NCI-H1048 (cell line): ENCODE measurements at places on chromosomes 13 and 19.
A peak's percentile ranks its signal among the peaks of the same experiment; 100 is the strongest.

DNA sequence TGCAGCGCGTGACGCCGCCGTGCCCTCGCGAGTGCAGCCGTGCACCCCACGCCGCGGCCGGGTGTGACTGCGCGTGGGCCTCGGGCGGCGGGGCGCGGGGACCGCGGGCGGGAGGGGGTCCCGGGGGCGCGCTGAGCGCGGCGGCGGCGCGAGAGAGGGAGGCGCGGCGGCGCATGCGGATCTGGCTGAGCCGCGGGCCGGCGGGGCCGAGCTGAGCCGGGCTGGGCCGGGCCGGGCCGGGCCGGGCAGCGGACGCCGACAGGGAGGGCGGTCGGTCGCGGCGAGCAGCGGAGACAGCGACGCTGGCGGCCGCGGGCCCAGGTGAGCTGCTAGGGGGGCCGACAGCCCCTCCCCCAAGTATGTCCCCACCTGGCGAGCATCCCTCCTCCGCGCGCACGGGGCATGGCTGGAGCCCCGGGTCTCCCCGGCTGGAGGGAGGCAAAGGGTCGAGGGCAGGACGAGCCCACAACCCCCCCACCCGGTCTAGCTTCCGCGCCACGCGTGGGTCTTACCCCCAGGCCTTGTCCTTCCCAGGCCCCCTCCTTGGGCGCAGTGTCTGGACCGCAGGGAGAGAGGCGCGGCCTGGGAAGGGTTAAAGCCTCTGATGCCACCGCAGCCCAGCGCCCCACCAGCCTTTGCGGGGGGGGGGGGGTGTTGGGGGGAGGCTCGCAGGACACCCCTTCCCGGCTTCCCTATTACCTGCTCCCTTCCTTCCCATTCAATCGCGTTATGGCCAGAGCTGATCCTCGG lies at the start of gene SPTBN4:
TSS of gene SPTBN4 (plus strand) at position 17 of the 750 bp plus-strand sequence. CDS start 5,621 bp downstream, outside the sequence.
- DNase-seq: no peak

DNA sequence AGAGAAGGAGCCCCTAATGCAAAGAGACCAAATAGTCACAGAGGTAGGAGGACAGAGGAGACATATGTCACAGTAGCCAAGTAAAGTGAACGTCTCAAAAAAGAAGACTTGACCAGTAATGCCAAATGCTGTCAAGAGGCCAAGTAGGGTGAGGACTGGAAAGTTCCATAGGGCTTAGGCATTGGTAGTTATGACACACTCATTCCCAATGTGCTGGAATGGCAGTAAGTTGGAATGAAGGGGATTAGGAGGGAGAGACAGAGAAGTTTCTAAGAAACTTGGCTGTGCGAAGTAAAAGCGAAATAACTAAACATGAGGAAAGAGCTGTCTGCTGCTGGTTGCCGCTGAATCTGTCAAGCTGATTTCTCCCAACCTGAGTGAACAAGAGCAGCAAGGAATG lies 14.9 kb upstream of the FRY start:
- no peak for DNase-seq

DNA sequence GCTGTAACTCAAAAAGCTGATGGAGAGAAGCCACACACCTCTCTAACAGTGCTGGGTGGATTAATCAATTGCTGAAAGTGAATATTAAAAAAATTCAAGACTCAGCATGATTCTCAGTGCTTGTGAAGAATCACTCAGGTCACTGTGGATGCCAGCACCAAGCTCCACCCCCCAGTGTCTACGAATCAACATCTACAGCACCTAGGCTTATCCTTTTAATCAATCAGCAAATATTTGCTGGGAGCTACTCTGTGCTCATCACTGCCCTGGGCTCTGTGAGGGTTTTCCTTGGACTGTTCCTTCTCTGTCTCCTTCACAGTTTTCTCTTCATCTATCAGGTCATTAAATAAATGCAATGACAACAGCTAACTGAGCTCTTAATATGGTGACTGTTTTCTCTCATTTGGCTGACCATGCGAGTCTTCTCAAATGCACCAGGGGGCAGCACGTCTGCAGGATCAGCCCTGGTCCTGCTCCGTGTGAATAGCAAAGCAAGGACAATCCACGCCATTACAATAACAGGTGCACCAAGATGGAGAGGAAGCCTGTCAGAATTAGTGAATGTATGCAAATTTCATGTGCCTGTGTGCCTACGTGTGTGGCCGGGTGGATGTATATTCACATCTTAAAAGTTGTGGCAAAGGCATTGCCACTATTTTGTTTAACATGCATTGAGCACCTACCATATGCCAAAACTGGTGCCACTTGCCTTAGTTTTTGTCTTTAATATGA lies 14.6 kb upstream of the C13orf42 start:
- peak; percentile 20 for DNase-seq

DNA sequence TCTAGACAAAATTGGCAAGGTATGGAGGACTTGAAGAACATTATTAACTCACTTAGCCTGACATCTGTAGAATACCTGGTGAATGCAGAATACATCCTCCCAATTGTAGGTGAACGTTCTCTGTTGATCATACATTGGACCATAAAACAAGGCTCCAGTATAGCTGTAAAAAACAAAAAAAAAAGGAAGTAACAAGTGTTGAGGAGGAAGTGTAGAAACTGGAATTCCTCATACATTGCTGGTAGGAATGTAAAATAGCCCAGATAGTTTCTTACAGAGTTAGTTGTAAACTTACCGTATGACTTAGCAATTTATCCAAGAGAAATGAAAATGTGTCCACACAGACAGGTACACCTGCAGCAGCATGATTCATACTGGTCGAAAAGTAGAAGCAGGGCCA lies 44.8 kb downstream of the TSSK6 start:
- no peak for DNase-seq

DNA sequence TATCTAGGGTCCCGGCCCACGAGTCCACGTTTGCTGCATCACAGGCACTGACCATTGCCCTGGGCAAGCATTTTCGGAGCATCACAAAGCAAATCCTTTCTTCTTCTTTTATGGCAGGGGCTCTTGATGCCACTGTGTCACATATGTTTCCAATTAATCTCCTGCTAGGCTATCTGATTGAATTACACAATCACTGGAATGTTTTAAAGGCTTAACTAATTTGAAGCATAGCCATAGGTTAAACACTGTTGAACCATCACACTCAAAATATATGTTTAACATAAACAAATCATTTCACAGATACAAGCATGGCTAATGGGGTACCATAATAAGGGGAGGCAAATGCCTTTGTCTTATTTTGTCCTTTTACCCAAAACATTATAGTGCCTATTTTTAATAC lies 338.3 kb downstream of the POU4F1 start:
- no peak for DNase-seq

DNA sequence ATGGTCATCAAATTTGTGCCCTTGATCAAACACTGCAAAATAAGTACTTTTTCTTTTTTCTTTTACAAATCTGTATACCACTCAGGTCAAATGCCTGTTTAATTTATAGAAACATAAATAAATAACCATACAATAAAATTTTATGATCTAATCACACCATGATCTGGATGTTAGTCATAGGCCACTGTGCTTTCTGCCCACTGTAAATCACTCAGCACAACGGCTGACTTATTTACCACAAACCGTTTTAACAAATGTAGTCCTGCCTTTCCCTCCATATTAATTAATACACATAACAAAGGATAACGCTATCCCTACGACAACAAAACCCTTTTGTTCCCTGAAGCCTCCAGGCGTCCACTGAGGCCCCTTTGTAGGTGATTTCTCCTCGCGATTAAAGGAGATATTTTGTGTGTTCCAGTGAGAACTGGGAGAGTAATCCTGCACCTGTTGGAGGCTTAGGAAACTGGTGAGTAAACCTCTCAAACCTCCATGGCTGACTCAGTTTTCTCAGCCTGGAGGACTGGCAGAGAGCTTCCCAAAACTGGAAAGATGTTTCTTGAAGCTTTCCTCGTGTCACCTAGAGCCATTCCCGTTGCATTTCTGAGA lies 477.1 kb upstream of the SGCG start:
- peak; percentile 34 for DNase-seq

DNA sequence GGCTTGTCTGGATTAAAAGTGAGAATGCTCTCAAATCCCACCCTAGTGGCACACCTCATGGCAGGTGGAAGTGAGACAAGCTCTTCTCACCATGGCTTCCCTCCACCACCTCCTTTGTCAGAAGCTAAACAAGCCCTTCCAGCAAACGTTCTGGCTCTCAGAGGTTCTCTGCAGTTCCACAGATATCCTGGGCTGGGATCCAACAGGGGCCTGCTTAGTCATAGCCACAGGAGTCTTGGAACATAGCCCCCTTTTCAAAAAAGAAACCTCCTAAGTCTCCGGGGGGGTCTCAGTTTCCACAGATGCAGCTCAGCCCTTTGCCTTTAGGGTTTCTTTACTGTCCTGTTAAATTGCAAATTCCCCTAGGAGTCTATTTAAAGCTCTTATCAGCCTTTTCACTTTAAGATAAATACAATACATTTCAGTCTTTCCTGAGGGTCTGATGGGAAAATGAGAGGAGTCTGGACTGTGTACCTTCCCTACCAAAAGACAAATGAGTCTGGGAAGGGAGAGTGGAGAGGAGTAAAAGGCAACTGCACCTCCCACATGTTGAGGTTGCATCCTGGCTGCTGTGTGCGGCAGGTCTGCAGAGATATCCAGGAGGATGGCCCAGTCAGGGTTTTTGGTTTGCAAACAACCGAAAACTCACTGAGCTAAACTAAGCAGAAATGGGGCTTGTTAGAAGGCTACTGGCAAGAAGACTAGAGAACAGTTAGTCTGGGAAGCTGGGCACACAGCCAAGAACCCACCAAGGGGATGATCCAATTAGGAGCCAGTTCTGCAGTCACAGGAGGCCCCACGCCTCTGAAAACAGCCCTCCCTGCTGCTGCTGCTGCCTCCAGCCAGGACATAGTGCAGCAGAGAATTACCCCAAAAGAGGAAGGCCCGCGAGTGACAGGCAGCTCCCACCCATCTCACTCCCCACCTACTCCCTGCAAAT lies 41.4 kb upstream of the SERP2 start:
- DNase-seq: no peak

- no peak for DNase-seq
These were observed 24.4 kb upstream of the ZNF561 start for GRCh38 chr19:9645472-9645871.

- DNase-seq: no peak
These were observed 12.3 kb downstream of the ATP7B start for GRCh38 chr13:51998723-51999509.

GRCh38 chr13:51519771-51520216 lies 64.5 kb upstream of the WDFY2 start:
- DNase-seq: no peak

- no peak for DNase-seq
These were observed 503 bp upstream of the SLC7A9 start for GRCh38 chr19:32869966-32870573.
